Left lung (tissue), 14 donors: ENCODE measurements at places on chromosomes 12 and 14.

DNA sequence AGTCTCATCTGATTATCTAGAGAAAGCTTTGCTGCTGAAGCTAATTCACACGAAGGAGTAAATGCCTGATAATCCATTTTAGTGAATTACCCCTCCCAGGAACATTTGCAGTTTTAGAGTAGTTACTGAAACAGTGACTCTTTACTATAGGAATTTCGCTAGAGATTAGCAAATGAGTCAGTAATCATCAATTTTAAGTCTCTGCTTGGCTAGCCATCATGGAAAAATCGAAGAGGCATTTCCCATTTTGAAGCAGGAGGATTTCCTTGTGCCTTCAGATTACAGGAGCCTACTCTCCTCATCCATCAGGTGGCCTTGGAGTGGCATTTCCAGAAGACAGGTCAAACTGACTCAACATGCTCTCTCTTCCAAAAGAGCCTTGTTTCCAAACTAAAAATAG lies 154.5 kb downstream of the EGLN3 start:
- DNase-seq = no peak

GRCh38 chr12:6914246-6914946 lies at the start of gene ENO2:
Gene ENO2 (plus strand): TSS chr12:6914580. CDS start chr12:6915833, 1,253 bp downstream.
- DNase-seq = peak; percentile 69

- no peak for DNase-seq
Measured at GRCh38 chr12:105967038-105967776, 171.5 kb downstream of the NUAK1 start.

DNA sequence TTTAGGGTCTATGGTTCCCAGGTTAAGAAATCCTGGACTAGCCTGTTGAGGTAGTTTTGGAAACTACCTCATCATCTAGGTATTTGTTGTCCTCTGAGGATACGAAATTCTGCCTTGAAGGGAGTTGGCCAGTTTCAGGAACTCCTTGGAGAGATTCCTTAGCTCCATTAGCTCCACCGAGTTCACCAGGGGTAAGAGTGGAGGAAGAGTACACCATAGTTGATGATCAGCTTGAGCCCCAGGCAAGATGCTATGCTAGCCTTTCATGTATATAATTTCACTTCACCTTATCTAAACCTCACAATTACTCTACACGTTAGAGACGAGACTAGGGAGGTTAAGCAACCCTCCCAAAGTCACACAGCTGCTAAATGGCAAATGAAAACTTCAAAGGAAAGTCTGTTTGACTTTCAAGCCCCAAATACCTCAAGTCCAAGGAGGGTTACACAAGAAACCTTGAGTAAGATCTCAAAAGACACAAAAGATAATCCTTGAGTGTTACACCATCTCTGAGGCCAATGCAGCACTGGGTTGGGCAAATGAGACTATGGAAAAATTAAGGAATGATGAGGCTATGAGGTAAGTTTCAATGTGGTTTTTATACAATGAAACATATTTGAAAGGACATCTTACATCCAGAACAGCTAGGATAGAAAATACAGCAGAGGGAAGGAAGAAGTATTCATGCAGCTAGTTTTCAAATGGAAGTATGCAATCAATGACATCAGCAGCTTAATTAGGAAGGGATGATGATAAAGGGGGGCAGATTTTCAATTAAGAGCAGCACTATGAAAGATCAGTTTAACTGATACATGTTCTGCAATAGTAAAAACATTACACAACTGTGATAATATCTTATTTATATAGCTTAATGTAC lies 97.2 kb upstream of the KRAS start:
- DNase-seq = no peak

DNA sequence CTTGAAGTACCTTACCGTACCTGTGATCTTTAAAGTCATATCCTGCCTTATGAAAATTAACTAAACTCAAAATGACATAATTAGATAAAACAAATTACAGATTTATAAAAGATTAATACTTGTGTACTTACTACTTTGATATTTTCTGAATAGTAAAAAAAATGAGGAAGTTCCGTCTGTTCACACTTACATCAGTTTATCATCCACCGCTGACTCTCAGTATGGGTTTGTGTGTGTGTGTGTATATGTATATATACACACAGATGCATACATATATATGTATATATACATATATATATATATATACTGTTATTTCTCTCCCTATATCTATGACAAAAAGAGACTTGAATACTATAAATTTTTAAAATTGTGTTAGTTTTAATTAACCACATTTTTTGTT lies 65.0 kb upstream of the MON2 start:
- no peak for DNase-seq

DNA sequence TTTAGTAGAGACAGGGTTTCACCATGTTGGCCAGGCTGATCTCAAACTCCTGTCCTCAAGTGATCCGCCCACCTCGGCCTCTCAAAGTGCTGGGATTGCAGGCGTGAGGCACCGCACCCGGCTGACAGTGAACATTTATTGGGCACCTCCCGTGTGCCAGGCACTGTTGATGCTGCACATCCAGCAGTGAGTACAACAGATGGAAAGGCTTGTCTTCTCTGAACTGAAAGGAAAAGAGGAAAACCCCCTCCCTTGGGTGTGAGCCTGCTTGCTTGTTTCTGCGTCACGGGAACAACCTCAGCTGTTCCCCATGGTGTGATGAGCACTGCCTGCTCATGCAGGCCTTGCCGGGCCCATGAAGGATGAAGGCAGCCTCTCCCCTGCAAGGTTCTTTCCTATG lies 39.5 kb downstream of the DGLUCY start:
- DNase-seq = no peak

GRCh38 chr14:96792591-96792990 lies 4.6 kb upstream of the VRK1 start:
- no peak for DNase-seq

- no peak for DNase-seq
Measured at GRCh38 chr12:26017484-26018211, 59.2 kb downstream of the RASSF8 start.
